ENCODE measurements at places on chromosomes 3 and 15.

DNA sequence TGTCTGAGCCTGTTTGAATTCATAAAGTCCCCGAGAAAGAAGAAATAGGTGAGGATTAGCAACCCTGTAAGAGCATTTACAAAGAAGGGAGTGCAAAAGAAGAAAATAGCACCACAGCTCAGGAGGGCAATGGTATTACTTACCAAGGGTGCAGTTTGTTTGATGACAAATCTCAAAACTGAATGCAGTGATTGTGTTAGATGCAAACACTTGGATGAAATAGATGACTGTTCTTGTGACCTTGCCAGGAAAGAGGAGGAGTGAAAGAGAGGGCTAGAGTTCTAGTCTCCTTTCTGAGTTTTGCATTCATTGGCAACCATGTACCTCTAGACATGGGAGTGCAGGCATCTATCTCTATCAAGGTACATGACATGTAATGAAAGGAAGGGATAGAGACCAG, 1030.8 kb upstream of the CFAP20DC start:
- ATAC-seq, result no peak

- peak; percentile 99 for ATAC-seq
Measured at GRCh38 chr3:64238971-64239667, 13.9 kb upstream of the PRICKLE2 start.

GRCh38 chr15:100175406-100176114, 166.2 kb downstream of the ADAMTS17 start:
- ATAC-seq, result no peak

- ATAC-seq, result peak; percentile 4
Measured at GRCh38 chr3:123789160-123789559, 95.0 kb downstream of the MYLK start.

DNA sequence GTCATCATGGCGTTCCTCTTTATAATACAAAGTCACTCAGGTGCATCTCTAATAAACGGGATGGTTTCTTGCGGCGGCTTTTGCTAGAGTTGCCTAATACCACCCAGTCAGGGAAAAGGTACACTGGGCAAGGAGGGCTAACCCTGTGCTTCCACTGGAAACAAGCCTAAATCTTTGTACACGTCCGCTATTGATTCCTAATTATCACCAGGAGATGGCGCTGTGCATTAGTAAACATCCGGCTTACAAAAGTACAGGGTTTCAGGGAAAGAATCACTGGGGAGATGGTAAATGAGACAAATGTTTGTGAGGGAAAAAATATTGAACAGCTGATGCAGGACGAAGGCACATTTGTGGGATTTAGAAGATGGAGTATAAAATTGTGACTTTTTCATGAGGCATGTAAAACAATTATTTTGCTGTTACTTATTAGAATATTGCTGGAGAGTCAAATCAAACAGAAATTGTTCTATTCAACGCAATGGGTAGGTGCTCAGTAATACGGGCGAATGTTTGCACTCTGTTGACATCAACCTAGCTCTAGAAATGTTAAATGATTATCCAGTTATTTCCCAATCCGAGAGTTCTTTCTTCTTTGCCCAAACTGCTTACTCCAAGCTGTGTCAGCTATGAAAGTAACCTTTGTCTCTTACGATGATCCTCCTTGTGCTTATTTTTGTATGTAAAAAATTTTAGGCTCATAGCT, 50.6 kb downstream of the GMNC start:
- peak; percentile 99 for ATAC-seq

DNA sequence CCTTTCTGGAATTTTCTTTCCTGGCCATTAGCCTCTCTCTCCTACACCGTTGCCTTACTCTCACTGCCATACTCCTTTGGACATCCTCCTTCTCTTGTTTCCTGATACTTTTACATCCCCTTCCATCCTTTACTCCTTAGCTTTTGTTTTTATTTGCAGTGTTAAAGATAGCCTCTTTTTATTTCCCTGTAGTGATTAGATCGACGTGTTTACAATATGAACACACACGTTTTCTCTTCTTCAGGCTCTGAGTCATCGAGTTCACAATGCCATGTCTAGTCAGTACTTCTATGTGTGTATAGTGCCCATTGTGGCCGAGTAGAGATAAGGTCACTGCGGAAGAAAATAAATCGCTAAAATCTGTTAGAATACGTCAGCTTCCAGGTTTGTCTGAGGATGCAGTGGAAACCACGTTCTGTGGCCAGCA, 208.5 kb downstream of the LPP start:
- ATAC-seq, result peak; percentile 96

All from SK-N-SH treated with all-trans-retinoic acid at 6 μM for 48 hours (cell line).